ENCODE measurements at places on chromosomes 6 and 20.

GRCh38 chr6:20571261-20571660 is 37.0 kb downstream of the CDKAL1 start:
- no peak for DNase-seq

GRCh38 chr6:111743862-111744692 is 129.2 kb downstream of the FYN start:
- no peak for DNase-seq

GRCh38 chr6:72855471-72855870 is 233.6 kb downstream of the KCNQ5 start:
- DNase-seq, result no peak

DNA sequence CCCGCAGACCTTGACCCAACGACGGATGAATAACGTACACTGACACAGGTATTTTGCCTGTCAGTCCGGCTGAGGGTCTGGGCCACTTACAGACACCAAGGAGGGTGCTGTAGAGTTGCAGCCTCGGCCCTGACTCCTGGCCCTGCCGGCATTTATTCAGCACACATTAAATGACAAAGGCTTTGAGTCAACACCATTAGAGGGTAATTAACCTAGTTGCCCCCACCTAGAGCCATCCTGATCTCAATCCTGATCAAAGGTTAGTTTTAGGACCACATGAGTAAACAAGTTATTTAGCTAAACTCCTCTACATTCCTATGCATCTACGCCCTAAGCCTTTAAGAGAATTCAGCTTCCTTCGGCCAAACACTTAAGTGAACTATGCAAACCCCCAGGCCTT is 11.9 kb upstream of the PM20D2 start:
- DNase-seq, result no peak

DNA sequence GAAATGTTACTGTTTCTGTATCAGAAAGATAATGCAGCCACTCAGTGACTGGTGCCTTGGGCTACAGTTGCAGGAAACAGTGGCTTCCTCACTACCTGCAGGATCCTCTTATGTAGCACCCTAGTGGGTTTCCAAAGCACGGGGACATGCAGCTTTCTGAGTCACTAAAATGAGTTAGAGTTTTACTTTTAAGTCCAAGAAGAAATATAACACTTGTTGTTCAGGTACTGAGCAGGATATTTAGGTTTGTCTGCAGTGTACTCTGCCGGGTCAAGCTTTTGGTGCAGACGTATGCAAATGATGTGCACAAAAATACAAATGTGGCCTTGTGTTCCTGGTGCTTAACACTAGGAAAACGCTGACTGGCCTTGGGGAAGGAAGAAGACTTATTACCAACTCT is 22.0 kb downstream of the ACSS1 start:
- DNase-seq, result no peak

DNA sequence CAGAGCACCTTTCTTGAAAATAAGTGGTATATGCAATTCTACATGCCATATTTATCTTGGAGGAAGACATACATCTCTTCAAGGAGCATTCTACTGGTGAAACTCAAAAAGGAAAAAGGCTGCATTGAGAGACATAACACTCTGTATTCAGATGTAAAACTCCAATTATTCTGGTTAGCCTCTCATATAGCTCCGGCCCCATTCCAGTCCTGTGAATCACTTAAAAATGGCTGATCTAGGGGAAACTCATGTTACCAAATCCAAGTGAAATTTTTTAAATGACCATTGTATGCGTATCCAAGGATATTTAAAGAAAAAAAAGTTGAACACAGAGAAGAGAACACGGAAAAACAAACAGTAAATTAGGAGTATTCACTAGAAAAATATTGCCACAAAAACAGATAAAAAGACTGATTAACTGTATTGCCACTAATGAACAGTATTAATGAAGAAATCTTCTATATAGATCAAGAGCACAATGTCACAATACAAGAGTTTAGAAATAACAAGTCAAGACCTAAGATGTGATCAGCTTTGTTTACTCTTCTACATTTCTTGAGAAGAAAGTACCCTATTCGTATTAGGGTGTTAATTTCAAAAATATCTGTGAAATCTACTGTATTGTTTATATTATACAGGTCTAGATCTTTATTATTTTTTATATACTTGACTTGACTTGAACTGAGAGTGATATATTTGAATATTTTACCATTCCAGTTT is 124.5 kb upstream of the GJE1 start:
- DNase-seq, result no peak

- no peak for DNase-seq
Measured at GRCh38 chr20:61120595-61121515, 131.2 kb upstream of the CDH4 start.

DNA sequence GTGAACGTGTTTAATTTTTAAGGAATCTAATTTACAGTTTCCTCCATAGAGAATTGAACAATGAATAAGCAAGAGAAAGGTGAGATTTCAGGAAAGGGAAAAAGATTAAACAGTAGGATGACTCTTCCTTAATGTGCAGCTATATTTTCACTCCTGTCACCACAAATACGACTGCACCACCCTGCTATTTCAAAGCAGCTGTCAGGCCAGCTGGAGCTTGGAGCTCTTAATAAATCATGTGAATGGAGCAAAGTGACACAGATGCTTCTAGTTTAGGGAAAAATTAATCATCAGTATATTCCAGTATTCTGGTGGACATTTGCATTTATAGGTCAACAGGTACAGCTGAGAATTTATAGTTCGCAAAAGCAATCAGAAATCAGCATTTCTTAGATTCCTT is 56.5 kb upstream of the PKIB start:
- no peak for DNase-seq

DNA sequence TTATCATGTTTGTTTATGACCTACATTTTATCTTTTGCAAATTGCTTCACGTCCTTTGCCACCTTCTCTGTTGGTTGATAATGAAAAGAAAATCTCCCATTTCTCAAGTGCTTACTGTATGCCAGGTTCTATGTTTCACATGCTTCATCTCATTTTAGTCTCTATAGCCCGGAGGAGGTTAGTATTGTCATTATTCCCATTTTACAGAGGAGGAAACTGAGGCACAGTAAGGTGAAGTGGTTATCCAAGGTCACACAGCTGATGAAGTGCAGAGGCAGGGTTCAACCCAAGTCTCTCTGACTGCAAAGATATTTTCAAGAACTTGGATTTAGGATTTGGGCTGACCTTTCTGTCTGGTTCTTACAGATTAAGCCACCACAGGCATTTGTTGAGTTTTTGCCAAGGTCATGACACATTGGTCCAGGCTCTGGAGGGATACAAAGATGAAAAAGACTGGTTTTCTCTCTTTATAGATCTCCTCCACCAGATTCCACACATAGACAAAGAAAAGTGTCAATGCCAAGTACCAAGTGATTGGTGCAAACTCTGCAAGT is 20.6 kb downstream of the CNBD2 start:
- DNase-seq, result no peak

DNA sequence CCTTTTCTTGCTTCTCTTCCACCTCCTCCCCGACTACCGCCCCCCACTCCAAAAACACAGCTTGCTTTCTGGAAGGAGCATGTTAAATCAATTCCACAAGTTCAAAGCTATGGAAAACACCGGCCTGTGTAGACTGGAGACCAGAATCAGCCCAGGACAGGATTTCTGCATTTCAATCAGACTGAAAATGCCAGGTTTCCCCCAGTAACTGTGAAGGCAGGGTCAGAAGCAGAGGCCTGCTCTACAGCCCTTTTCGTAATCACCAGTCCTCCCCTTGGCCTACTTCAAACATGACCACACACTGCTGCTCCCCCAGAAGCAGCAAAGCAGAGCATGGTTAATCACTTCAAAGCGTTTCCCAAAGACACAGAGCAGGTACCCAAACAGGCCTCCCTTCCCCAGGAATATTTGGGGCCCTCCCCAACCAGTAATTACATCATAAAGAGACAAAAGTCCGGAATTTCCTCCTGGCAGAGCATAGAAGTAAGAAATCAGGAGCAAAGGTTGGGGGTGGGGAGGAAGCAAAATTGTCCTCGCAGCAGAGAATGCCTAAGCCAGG is 38.4 kb downstream of the ZMYND8 start:
- no peak for DNase-seq

DNA sequence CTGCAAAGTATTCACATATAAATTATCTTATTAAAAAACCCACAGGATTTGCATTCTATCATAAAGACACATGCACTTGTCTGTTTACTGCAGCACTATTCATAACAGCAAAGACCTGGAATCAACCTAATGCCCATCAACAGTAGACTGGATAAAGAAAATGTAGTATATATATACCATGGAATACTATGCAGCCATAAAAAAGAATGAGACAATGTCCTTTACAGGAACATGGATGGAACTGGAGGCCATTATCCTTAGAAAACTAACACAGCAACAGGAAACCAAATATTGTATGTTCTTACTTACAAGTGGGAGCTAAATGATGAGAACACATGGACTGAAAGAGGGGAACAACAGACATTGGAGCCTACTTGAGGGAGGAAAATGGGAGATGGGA is 97.0 kb downstream of the FAM217A start:
- no peak for DNase-seq

GRCh38 chr20:37869334-37869861 is 33.5 kb upstream of the VSTM2L start:
- no peak for DNase-seq

DNA sequence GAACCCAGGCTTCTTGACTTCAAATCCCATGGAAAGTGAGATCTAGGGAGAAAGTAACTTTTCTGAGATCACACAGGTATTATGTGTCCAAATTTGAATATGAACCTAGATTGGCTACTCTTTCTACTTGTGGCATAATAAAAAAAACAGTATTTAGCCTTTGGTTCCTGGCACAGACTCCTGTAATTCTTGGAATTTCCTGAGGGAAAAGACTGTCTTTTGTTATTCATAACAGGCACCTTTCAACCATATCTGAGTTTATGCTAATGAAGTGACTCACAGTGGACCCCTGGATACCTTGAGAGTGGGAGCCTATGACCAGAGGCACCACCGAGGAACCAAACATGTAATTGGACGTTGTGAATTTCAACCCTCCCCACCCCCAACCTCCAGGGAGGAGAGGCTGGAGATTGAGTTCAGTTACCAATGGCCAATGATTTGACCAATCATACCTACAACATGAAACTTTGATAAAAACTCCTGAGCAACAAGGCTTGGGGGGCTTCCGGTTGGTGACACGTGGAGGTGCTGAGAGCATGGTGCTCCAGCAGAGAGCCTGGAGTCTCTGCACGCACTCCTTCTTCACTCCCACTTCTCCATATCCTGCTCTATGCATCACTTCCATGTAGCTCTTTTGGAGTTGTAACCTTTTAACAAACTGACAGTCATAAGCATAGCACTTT is 48.8 kb downstream of the LAMA4 start:
- DNase-seq, result no peak

GRCh38 chr6:170264086-170264485 is 26.8 kb downstream of the DLL1 start:
- no peak for DNase-seq

GRCh38 chr6:34920097-34920496 is 31.0 kb downstream of the ANKS1A start:
- DNase-seq, result no peak

DNA sequence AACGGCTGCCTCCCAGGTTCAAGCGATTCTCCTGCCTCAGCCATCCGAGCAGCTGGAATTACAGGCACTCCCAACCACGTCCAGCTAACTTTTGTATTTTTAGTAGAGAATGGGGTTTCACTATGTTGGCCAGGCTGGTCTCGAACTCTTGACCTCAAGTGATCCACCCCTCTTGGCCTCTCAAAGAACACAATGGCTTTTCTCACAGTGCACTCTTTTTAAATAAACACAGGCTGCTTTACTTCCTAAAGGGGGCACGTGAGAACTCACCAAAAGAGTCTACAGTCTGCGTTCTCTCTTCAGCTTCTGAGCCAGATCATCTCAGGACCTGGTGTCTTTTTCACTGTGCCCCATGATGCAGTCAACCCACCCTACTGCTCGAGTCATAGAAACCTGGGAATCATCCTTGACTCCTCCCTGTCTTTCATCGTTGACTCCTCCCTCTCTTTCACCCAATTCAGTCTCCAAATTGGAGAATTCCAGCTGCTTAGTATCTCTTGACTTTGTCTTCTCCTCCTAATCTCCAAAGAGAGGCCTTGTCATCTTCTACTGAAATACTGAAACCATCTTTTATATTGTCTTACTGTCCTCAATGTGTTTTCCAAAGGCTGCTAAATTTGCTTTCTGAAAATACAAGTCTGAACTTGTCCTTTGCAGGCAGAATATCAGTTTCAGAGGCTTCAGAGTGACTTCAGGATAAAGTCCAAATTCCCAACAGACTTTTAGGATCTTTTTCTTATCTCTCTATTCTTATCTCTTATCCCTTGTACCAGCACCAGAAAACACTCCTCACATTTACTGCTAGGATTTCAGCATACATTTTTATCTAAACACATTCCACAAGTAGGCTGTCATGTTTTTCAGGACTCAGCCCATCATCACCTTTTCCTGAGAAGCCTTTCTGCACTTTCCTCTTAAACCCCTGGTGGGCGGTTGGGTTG is 323.4 kb downstream of the SYNE1 start:
- DNase-seq, result no peak

GRCh38 chr6:79421707-79422484 is 115.3 kb downstream of the LCA5 start:
- peak; percentile 10 for DNase-seq

GRCh38 chr6:167719920-167720319 is 106.8 kb upstream of the AFDN start:
- no peak for DNase-seq

- DNase-seq, result no peak
Measured at GRCh38 chr6:11992086-11992485, 20.0 kb upstream of the HIVEP1 start.

- no peak for DNase-seq
Measured at GRCh38 chr6:154682633-154683125, 50.5 kb upstream of the SCAF8 start.

- DNase-seq, result no peak
Measured at GRCh38 chr6:17258749-17259148, 22.4 kb upstream of the RBM24 start.

GRCh38 chr6:41040101-41040939 is 1.3 kb upstream of the UNC5CL start:
- DNase-seq, result no peak

GRCh38 chr6:147770221-147770620 is 261.7 kb downstream of the SAMD5 start:
- DNase-seq, result no peak

DNA sequence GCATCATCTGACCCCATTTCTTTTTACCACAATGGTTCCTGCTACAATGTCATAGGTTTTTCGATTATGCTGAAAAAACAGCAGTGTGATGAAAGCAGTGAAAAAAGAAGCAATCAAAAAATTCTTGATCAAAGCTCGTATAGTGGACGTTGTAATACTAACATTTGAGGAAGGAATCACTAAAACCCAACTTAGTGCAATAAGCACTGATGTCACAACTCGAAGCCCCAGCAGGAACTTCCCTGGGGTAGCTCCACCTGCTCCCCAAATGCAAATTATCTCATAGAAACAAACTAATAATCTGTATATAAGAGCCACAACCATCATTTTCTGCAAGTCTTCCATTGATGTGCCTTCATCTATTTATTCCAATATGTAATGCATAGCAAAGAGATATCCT is 285.6 kb upstream of the SGK1 start:
- no peak for DNase-seq

Data from NCI-H1048 (cell line).